ENCODE measurements at places on chromosomes 7 and 10.
A peak's percentile ranks its signal among the peaks of the same experiment; 100 is the strongest.

DNA sequence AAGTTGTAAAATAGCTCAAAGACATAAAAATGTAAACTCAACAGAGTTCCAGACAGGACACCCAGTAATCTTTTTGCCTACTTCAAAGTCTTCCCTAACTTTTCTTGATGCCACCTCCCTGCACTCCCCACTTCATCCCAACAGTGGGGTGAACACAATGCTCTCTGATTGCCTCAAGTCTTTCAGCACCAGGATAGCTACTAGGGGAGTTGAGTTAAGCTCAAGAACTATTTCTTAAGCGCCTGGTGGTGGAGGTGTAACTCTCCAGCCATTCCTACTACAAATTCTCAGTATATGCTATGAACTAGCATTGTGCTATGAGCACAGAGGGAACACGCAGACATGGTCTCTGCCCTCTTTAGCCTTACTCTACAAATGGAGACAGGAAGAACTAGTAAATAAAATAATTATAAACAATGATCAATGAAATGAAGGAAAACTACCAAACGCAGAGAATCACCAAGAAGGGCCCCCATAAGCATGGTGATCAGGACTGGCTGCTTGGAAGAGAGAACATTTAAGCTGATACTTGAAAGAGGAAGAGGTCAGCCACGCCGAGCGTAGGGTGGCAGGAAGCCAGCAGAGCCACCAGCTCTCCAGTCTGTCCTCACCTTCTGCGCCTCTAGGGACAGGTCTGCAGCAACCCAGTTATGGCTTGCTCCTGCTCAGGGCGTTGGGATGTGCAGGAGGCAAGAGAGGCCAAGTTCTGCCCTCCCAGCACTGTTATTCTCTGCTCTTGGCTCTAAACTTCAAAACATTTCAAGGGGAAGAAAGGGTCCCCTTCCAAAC lies 16.7 kb upstream of the FRA10AC1 start:
- DNase-seq: no peak

DNA sequence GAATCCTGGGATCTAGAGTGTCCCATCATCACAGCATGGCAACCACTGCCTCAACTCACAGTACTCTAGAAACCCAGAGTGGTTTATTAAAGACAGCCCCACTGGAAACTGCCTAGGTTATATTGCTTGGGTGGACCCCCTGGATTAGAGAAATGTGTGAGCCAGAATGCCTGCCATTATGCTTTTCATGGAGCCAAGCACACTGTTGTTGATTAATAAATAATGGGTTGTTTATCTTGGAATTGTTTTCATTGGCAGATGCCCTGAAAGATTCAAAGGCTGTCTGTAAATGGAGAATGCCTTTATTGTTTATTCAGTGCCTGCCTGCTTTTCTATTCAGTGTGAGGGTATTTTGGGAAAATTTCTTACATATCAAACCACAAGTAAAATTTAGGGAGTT lies 52.1 kb downstream of the GNAI1 start:
- no peak for DNase-seq

DNA sequence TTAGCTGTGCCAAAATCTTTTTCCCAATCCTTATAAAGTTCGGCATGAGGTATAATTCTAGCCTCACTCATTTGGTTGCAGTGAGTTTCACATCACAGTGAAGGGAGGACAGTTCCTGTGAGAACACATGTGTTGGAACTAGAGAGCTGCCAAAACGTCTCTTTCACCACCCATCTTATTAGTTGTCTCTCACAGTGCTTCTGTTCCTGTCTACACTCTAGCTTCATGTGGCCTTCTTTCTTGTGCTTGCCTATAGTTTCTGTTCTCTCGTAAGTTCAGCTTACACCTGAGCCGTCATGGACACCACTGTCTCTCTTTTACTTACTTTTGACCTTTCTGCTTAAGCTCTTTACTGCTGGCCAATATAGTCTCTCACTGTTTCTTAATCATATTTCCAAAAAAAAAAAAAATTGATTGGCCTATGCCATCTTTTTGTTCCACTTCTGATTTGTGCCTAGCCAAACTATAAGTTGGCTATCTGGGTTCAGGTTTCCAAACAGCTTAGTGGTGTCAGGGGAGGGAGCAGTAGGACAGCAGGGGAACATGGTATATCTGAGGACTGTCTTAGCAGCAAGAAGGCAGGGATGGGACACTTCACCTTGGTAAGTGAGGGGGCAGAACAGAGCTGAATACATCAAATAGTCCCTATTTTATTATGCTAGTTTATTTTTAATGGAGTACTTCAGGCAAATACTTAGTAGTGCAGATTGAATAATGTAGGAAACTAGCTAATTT lies 38.0 kb downstream of the ZNRF2 start:
- no peak for DNase-seq

DNA sequence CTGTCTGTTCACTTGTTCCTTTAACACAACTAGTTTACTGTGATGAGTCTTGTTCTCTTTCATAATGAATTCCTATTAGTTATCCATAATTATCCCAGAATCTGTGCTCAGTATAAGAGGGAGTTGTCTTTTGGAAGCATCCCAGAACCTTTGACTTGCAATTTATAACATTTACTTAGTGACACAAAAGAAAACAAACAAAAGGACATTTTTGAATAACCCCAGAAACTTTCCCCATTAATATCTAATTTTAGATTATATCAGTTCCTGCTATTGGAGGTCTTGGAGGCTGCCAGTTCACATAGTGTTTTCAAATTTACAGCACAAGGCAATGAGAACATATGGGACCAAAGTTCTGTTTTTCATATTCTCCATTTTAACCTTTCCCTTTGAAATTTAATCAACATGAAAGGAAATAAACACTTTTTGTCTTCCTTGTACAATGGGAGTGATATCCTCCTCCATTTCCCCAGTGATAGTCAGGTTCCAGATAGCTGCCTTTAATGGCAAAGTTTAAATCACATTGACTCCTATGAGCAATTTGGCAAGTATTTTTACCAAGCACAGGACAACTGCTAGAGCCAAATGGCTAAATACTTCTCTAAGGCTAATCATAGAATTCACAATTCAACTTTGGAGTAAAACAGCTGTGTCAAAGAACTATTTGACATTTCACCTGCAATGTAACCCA lies 37.1 kb upstream of the GNAT3 start:
- no peak for DNase-seq

DNA sequence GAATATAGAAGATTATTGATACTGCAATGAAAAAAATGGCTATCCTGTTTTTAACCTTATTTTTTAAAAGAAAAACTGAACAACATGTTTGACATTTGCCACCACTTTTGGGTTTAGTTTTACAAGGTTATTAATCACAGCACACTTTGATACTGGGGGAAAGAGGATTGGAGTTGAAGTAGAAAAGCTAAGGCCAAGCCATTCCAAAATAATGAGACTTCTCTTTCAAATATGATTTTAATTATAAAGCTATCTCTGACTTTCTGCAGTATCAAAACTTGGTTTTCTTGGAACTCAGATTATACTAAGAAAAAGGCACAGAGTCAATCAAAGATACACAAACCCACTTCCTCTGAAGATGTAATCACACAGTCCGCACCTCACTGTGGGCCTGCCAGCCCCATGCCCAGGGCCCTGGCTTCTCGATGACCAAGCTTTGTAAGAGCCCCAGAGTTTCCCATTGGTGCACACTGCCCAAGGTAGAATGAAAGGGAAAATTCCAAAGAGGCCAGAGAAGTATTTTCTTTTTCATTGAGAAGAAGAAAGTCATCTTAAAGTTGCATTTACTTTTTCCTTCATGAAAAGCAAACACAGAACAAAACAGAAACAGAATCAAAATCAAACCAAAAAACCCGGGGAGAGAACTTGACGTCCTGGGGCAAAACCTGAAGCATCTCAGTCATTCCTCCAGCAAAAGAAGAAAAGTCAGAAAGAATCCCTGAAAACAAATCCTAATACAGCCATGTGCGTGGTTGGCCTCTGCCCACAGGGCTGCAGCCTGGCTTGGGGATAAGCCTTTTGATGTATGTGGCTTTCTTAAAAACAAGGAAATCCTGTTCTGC lies 187.7 kb upstream of the KLF6 start:
- no peak for DNase-seq

- no peak for DNase-seq
Observed at GRCh38 chr7:24025094-24025493, 258.9 kb upstream of the NPY start.

- DNase-seq: no peak
Observed at GRCh38 chr7:157125376-157126223, 13.1 kb upstream of the UBE3C start.

DNA sequence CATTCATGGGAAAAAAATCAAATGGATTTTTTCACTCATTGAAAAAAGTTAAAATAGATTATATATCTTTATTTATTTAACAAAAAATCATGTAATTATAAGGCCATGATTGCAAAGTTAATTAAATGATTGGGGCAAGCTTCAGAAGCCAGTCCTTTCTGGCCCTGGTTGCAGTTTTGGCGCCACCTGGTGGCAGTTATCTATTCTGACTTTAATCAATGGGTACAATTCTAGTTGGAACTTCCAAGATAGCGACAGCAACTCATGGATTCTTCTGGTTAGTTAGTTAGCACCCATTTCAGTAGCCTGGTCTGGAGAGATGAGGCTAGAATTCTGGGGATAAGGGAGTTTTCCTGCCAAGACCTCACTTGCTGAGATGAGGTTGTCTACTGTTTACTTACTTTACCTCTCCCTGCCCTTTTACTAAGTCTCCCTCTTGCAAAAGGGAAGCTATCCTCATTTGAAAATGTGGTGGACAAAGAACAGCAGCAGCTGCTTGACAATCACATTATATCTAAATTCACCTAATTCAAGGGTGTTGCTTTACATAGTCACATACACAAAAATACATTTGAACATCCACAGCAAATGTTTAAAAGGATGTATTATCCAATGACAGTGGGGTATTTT lies 42.3 kb downstream of the NOC3L start:
- peak; percentile 65 for DNase-seq

GRCh38 chr10:114215033-114215432 lies 24.0 kb upstream of the VWA2 start:
- DNase-seq: no peak

- no peak for DNase-seq
Observed at GRCh38 chr7:5445981-5446594, 22.5 kb upstream of the TNRC18 start.

DNA sequence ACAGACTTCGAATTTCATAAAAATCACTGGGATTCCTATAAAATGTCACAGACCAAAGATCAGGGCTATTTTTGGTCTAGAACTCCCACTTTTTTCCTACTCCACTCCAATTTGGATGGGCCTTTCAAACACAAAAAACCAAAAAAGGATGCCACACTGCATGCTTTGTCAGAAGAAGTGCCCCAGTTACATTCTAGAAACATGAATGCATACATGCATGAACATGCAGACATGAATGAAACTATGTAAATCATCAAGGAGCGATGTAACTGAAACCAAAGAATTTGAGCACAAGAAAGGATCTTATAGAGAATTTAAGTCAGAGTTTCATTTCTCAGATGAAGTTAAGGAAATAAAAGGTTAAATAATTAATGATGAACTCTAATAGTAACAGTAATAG lies 31.8 kb upstream of the FAM133B start:
- no peak for DNase-seq
